ENCODE measurements at places on chromosomes 5 and 9.

DNA sequence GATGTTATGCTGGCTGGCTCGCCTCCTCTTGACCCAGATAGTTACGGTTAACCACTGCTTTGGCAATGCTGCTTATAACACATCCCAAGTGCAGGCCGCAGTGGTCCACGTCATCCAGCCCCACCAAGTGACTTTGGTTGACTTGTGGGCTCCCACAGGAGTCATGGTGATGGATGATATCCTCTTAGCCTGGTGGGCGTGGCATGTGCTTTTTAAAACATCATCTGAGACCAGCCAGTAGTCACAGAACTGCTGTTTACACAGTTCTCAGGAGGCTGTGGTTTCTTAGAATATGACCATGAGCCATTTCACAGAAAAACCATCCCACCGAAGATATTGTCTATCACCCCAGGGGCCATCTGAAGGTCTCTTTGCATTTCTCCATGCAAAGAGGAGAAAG is 216.9 kb downstream of the SH3GL2 start:
- no peak for DNase-seq

GRCh38 chr9:114156657-114157421 is 1.5 kb downstream of the COL27A1 start:
- peak; percentile 87 for DNase-seq

- DNase-seq, result peak; percentile 25
These were observed 988.3 kb downstream of the DTWD2 start for GRCh38 chr5:117999939-118000549.

DNA sequence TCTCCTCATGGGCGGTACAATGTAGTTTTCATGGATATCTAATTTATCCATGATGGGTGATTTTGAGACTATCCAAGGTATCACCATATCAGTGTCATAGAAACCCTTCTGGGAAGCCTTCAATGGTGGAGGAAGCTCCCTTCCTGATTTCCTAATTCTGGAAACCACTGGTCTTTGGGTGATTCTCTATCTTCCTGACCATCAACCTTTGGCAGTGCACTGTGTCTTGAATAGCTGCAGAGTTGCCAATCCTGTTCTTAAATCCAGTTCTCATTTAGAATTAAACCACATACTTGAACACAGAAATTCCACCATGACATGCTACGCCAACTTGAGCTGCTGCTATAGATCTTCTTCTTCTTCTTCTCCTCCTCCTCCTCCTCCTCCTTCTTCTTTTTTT is 161.7 kb upstream of the KLF9 start:
- no peak for DNase-seq

- DNase-seq, result peak; percentile 43
These were observed 603.8 kb downstream of the TLE4 start for GRCh38 chr9:80175286-80176150.

DNA sequence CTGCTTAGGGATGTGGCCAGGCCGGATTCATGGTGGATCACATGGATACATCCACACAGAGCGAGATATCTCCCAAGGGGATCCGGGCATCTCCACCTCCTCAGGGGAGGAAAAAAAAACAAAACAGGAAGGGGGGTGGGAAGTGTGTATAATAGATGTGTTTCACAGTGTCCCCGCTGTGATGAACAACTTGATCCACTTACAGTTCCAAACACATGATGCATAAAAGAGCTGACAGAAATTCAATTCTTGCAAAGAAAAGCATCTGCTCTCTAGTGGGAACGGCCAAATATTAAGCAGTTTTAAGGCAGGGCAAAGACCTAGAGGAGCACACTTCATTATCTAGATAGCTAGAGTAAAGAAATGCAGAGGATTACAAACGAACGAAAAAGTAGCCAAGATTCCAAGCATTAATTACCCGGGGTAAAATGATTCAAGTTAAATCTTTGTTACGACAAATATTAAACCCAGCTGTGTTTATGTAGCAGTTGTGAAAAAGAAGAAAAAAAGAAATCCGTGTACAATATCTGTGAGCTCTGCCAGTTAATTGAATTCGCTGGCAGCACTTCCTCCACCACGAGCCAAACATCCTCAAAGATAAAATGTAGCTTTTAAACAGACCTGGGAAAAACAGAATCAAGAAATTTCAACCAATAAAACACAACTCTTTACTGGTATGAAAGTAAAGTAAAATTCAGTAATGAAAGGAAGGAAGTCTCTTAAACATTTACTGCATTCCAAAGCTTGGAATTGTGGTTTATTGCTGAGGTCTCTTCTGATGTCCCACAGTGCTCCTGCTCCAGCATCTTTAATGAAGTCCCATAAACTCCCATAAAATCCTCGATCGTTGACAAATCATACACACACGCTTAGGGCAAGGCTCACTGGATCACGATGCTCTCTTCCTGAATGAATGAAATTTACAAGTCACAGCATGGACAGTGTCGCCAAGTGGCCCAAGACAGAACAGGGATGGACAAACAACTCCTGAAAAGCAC is 213.0 kb downstream of the CRB2 start:
- peak; percentile 68 for DNase-seq

- no peak for DNase-seq
These were observed 19.7 kb downstream of the RIOK2 start for GRCh38 chr5:97163360-97163764.

All from fibroblast of skin of right biceps (primary cell).